Endothelial cell (in vitro differentiated cells): ENCODE measurements at places on chromosomes 7 and 10. TPM values are rescaled to one million over a fixed set of nuclear protein-coding genes. Genes with fewer than 3 reads are reported as not detected.
A peak's percentile ranks its signal among the peaks of the same experiment; 100 is the strongest.

GRCh38 chr7:35037211-35037525, at the start of gene DPY19L1:
DPY19L1 (minus strand) TSS chr7:35037485; CDS start chr7:35037394, 91 bp downstream.
- H3K27ac ChIP-seq: peak within 1 kb of the TSS; percentile 86
- H3K4me1 ChIP-seq: peaks cover 31% of the 10 kb centered on the region
- DNase-seq: no peak
- peak within 1 kb of the TSS; percentile 95 for H3K4me3 ChIP-seq

DNA sequence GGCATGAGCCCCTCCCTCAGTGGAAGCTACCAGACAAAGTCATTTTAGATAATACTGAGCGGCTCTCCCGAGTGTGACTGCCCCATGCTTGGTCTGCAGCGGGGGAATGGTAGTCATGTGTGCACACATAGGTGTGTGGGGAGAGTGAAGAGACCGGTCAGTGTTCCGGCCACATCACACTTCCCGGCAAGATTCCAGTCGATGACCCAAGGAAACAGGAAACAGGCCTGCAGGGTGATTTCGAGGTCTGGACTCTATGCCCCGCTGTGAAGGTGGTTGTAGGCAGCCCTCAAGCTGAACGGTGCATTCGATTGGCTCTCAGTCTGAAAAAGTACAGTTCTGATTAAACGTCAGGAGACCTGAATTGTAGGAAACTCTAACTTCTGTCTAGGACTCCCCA, 73.2 kb downstream of the SYPL1 start:
- H3K4me3 ChIP-seq: no peak overlapping the region
- peaks cover 1% of the 10 kb centered on the region for H3K27me3 ChIP-seq
- DNase-seq: no peak
- no peak overlapping the region for H3K27ac ChIP-seq
- peaks cover 6% of the 10 kb centered on the region for H3K36me3 ChIP-seq
- peaks cover 6% of the 10 kb centered on the region for H3K4me1 ChIP-seq

- DNase-seq: no peak
- H3K27me3 ChIP-seq: peaks cover 8% of the 10 kb centered on the region
- no peak overlapping the region for H3K4me3 ChIP-seq
- H3K4me1 ChIP-seq: peaks cover 24% of the 10 kb centered on the region
- no peaks in the 10 kb centered on the region for H3K36me3 ChIP-seq
Observed at GRCh38 chr10:49183596-49184542, 4.3 kb downstream of the TMEM273 start.

LRIT1 gene
- total RNA-seq: not detected

DNA sequence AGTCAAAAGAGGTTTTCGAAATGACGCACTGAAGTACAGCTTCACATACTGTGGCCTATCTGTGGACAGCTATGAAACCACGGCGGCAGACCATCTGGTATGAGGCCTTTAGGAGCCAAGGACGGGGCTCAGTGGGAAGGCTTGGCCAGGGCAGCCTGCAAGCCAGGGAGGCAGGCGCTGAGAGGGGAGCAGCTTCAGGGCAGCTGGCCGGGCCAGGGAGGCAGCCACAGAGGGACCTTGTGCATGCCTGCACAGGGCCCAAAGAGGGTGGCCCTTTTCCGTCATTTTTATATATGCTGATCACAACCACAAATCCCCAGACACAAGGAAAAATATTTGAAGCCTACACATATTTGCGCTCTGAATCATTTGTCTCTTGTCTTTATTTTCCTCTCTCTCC, 13.5 kb downstream of the CALD1 start:
- H3K4me3 ChIP-seq: peak overlapping the region; percentile 1
- H3K27me3 ChIP-seq: peaks cover 5% of the 10 kb centered on the region
- H3K4me1 ChIP-seq: peaks cover 25% of the 10 kb centered on the region
- no peak for DNase-seq
- H3K27ac ChIP-seq: no peak overlapping the region

DIP2C gene
- total RNA-seq: 13.1 TPM
